ENCODE measurements at places on chromosomes 12 and 14.

GRCh38 chr12:69514111-69514510, 43.9 kb downstream of the FRS2 start:
- no peak for DNase-seq

DNA sequence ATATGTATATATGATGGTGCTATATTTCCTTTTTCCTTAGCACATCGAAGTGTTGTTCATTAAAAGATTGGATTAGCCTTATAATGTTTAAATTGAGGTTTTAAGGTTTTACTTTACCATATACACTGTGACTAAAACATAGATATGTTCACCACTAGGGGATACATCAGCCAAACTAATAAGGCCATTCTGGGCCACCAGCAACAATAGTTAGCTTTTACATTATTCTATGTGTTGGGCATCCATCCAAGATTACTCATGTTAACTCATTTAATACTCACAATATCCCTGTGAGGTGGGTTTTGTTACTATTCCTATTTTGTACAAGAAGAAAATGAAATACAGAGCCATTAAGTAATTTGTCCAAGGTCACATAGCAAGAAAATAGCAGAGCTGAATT, 202.6 kb upstream of the AVPR1A start:
- DNase-seq, result no peak

GRCh38 chr14:77615361-77616132, 890 bp downstream of the SPTLC2 start:
- no peak for DNase-seq

DNA sequence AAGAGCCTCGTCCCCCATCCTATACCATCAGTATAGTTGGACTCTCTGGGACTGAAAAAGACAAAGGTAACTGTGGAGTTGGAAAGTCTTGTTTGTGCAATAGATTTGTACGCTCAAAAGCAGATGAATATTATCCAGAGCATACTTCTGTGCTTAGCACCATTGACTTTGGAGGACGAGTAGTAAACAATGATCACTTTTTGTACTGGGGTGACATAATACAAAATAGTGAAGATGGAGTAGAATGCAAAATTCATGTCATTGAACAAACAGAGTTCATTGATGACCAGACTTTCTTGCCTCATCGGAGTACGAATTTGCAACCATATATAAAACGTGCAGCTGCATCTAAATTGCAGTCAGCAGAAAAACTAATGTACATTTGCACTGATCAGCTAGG, 13.6 kb downstream of the ARHGAP5 start:
- no peak for DNase-seq
